Stimulated activated CD4-positive, alpha-beta T cell treated with anti-CD3 and anti-CD28 coated beads, Interleukin-1b, Interleukin-23, amount 100 ng/mL, for 1 hour (primary cell): ENCODE measurements at places on chromosomes 2 and 18.

- no peak for DNase-seq
Observed at GRCh38 chr2:159738509-159739390, 26.4 kb downstream of the MARCHF7 start.

GRCh38 chr18:2448565-2449151 is 122.6 kb downstream of the METTL4 start:
- DNase-seq, result no peak

GRCh38 chr2:145254291-145254690 is 734.4 kb upstream of the ZEB2 start:
- DNase-seq, result no peak

- DNase-seq, result no peak
Observed at GRCh38 chr2:33822964-33823363, 223.9 kb upstream of the FAM98A start.

- no peak for DNase-seq
Observed at GRCh38 chr2:113863144-113863543, 26.7 kb upstream of the ACTR3 start.

DNA sequence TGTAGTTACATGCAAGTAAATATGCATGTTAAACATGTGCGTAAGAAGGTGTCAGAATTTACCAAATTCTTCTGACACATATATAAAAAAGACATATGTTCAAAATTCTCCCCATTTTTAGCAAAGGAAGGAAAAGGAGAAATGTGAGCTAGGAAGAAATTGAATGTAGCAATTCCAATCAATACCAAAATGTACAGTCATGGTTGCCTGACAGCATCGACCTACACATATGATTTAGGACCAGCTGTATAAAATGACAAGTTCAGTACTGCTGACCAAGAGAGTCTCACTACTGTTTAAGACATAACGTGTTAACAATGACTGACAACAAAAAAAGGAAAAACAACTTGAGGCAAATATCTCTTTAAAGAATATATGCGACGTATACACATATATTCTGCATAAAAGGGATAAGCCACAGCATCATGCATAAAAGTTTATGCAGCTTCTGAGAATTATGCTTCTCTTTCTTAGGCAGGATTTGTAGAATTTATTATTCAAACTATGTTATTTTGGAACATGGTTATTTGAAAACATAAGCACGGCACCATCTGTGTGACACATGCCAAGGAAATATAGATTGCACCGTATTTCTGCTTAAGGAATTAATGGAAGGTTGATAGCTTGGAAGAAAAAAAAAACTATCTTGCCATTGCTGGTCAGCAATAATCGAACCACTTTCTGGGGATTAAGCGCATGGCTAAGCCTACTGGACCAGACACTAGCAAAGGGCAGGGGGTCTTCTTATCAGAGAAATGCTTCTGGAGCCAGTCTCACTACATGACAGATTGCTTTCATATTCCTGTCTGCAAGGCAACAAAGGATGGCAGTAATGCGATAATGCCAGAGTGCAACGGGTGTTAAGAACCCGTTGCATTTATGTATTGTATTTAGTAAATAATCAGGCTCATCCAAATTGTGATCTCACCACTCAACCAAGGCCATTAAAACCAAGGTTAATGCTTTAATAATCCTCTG is 154.0 kb downstream of the WDPCP start:
- no peak for DNase-seq

DNA sequence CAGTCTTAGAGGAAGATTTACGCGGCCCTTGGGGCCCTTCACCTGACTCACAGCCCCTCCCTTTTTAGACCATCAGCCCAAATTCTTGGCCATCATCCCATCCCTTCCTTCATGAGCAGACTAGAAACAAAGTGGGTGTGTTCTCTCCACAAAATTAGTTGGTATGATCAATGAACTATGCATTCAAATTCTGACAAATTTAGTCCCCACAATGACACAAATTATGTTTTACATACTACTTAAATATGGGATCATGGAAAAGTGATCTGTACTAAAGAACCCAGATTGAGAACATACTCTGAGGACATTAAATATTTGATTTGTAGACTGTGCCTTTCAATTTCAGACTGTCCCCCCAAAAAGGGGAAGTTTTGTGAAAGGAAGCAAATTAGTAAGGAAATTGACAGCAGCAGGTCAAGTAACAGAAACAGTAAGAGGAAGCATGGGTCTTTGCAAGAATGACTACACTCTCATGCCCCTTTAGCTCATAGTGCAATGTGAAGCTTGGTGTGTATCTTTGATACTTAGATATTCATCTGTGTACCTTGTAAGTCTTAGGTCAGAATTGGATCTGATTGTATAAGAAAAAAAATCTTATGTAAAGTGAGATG is 2.2 kb upstream of the MAPRE2 start:
- DNase-seq, result no peak

DNA sequence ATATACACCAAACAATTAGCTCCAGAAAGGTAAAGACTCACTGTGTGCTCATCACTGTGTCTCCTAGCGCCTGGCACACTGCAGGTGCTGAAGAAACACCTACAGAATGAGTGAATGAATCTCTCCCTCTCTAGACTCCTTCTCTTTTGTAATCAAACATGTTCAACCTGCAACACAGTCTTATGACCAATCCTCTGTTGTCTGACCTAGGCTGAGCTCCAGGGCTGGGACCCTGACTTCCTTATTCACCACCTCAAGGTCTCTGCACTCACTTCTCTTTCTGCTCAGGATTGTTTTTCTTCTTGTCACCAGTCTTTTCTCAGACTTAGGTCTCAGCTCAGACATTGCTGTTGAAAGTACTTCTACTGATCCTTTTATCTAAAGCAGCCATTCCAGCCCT is 9.8 kb downstream of the CKAP2L start:
- no peak for DNase-seq

DNA sequence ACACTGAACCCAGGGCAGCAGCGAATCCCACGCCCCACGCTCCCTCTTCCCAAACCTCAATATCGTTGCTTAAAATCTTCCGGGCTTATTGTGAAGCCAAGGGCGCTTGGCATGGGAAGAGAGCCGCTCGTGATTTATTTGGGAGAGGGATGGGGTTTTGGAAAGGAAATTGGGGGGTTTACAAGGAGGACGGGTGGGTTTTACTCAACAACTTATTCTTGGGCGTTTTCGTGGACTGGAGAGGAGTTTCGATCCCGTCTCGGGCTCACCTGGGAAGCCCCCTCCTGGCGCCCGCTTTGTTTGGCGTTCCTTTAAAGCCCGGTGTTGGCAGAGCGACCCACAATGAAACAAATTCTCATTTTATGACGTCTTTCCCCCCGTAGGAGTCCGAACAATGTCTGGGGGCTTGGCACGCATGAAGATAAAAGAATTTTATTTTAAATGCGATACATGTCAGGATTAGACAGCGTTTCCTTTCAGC is 135.3 kb downstream of the INSIG2 start:
- no peak for DNase-seq

- DNase-seq, result no peak
Observed at GRCh38 chr18:61896757-61897156, 4.0 kb upstream of the RNF152 start.

- no peak for DNase-seq
Observed at GRCh38 chr2:98866033-98866432, 70.0 kb downstream of the CRACDL start.

- no peak for DNase-seq
Observed at GRCh38 chr2:107932488-107932887, 53.8 kb upstream of the SLC5A7 start.

DNA sequence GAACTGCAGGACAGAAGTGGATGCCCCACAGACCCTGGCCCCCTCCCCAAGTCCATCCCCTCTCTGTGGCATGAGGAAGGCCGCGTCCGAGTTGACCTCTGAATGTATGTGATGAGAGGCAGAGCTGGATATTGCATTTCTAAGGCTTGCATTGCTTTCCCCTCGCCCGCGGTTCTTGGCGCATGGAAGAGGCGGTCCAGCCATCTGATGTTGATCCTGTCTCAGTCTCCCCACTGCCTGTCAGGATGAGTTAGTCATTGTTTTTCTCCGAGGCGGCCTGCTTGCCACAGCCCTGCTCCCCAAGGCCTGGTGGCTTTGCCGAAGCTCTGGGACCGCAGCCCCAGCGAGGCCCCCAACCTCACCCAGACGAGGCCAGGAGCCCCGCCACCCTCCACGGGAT is 88.6 kb downstream of the SMAD7 start:
- no peak for DNase-seq

- no peak for DNase-seq
Observed at GRCh38 chr18:58458304-58458703, 170.6 kb downstream of the ALPK2 start.

GRCh38 chr2:64808754-64809153 is 155.0 kb upstream of the SERTAD2 start:
- no peak for DNase-seq

GRCh38 chr2:46363535-46364170 is 66.4 kb downstream of the EPAS1 start:
- no peak for DNase-seq

- no peak for DNase-seq
Observed at GRCh38 chr2:27965841-27966240, 75.3 kb downstream of the BABAM2 start.

GRCh38 chr2:79789811-79790210 is 277.0 kb downstream of the CTNNA2 start:
- DNase-seq, result no peak

GRCh38 chr2:205743137-205743536 is 60.8 kb downstream of the NRP2 start:
- no peak for DNase-seq

DNA sequence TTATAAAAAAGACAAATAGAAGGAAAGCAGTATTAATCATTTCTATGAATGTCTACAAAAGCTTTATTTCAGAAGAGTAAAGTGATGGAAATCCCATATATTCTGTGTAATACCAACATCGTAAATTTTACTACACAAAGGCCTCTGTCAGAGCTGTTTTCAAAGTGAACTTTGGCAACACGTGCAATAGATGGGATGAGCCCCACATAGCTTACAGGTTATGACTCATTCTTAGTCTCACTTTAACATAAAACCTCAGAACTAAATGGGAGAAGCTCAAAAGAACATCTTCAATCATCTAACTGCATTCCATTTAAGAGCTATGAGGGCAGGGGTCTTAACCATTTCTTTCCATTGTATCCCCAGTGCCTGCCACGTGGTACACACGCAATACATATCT is 11.5 kb downstream of the VPS4B start:
- DNase-seq, result no peak

DNA sequence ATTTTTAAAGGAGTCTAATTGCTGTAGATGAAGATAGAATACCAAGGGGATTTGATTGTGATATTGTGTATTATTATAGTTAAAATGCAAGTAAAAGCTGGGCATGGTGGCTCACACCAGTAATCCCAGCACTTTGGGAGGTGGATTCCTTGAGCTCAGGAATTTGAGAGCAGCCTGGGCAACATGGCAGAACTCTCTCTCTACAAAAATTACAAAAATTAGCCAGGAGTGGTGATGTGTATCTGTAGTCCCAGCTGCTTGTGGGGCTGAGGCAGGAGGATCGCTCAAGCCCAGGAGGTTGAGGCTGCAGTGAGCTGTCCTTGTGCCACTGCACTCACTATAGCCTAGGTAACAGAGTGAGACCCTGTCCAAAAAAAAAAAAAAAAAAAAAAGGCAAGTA is 687.0 kb downstream of the NUP35 start:
- DNase-seq, result no peak

DNA sequence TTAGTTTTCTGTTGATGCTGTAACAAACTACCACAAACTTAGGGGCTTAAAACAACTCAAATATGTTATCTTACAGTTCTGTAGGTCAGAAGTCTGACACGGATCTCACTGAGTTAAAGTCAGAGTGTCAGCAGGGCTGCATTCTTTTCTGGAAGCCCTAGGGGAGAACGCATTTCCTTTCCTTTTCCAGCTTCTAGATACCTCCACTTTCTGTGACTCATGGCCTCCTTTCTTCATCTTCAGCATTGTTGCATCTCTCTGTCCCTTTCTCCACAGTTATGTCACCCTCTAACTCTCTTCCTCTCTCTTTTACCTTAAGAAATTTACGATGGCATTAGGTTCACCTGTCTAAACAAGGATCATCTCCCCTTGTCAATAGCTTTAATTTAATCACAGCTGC is 13.3 kb upstream of the PPP4R1 start:
- DNase-seq, result no peak

GRCh38 chr2:4144731-4145130 is 441.4 kb downstream of the DCDC2C start:
- DNase-seq, result no peak

- DNase-seq, result no peak
Observed at GRCh38 chr2:126515471-126515870, 140.5 kb upstream of the GYPC start.

- DNase-seq, result no peak
Observed at GRCh38 chr2:43472527-43473194, 123.2 kb downstream of the THADA start.

DNA sequence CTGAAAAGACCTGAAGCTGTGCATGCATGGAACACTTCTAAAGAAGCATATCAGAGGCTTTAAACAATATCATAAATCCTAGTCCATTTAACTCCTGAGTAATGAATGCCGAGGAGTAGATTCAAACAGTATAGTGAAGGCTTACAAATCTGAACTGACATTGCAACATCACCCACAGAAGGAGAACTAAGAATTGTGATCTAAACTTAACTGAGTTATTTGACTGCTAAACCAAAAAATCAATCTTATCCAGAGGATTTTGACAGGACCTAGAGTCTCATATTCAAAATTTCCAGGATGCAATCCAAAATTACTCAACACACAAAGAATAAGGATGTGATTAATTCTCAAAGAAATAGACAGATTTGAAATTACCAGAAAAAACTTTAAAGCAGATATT is 181.0 kb downstream of the SLC39A10 start:
- DNase-seq, result no peak

DNA sequence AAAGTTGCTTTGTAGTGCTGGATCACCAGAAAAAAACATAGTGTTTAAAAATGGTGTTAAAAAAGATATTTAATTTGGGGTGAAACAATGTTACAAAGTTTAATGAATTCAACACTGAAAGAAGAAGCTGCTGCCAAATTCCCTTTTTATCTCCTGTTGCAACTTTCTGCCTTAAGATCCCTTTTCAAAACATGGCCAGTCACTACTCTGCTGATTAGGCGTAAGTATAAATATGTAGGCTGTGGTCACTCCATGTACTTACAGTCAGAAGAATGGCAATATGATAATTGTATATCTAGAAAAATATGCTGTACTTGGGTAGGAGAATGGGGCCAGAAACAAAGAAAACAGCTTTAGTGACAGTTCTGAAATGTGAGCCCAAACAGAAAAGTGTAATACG is 123.5 kb upstream of the ZBTB14 start:
- DNase-seq, result no peak

DNA sequence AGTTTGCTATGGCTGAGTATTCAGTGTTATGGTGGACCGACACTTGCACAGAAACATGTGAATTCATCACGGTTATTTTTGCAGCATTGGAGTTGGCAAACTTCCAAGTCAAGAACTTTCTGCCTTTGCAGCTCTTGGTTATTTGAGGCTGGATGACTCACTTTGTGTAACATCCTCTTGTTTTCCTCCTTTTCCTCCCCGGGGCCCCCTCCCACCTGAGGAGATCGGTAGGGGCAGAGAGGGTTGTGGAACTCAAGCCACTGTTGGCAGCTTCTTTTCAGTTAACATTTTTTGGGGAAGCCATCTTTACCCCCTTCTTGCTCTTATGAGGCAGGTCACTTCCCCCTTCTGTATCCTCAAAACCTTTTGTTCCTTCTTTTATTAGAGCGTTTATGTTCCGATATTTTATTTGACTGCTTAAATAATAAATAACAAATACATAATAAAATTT is 48.6 kb downstream of the DDX1 start:
- DNase-seq, result no peak
